ENCODE measurements at places on chromosomes 12 and 14.

DNA sequence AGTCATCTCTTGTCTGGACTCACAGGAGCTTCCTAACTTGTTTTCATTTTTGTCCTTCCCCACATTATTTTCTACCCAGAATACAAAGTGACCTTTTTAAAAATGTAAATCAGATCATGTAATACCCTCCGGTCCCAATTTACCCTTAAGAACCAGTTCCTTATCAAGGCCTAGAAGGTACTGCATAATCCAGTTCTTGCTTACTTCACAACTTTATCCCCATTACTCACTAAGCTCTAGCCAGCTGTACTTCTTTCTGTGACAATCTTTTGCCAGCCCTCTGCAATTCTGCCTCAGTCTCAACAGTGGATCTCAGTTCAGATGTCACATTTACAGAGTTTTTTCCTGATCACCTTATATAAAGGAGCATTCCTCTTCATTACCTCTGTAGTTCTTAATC lies 11.6 kb downstream of the RAP1B start:
- DNase-seq: no peak

DNA sequence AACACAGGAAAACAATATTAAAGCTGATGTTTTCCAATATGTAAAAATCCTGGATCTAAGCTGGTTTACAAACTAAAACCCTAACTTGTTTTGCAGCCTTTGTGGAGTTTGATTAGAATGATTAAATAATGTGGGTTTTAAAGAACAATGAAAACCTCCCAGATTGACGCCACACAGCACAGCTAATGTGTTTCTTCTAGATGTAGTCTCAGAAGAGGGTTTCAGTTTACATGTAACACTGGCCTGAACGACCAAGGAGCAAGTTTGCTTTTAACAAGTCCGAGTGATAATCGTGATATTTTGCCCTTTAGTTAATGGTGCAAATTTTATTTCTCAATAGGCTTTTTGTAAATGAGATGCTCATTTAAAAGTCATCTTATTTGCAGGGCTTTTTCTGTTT lies 11.0 kb downstream of the HMGA2 start:
- no peak for DNase-seq

- DNase-seq: no peak
Observed at GRCh38 chr12:68617160-68617926, 6.6 kb downstream of the RAP1B start.

DNA sequence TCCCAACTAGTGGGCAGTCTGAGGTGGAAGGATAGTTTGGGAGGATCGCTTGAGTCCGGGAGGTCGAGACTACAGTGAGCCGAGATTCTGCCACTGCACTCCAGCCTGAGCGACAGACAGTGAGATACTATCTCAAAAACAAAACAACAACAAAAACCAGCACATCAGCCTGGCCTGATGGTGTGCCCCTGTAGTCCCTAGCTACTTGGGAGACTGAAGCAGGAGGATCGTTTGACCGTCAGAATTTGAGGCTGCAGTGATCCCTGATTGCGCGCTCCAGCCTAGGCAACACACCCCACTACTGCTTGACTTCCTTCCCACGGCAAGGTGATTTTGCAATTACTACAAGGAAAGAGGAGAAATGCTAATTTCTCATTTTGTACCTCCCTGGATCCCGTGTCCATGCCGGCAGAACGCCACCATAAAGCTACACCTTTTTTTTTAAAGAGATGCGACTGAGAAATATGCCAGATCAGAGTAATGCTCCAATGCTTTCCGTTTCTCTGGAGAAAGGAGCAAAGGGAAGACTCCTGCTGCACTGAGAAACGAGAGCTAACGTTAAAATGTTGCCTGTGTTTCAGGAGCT lies 672 bp upstream of the SCFD1 start:
- no peak for DNase-seq

DNA sequence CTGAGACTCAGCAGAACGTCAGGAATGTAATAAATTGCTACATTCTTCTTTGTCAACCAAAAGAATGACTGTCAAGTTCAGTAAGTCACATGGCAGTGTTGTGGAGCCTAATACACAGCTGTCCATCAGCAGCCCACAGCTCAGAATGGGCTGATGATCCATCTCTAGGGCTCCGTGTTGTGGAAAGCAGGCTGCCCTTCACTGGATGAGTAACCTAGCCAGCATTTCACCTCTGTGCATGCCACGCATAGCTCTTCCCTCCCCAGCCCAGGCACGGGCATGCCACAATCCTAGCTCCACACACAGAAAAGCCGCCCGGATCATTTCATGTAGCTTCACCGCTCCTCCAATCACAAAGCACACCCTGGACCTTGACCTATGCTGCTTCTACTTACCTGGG lies 878.0 kb upstream of the TMEM132C start:
- DNase-seq: no peak

- no peak for DNase-seq
Observed at GRCh38 chr14:67395086-67395875, 16.7 kb downstream of the PLEK2 start.

All from CD8-positive, alpha-beta memory T cell (primary cell).